ENCODE measurements at places on chromosomes 2 and 18. TPM values are rescaled to one million over a fixed set of nuclear protein-coding genes. Genes with fewer than 3 reads are reported as not detected.

- ATAC-seq: peak; percentile 56
Measured at GRCh38 chr2:105545730-105546627, 147.1 kb upstream of the FHL2 start.

- ATAC-seq: no peak
Measured at GRCh38 chr2:240869109-240869955, 708 bp downstream of the AGXT start.

- ATAC-seq: no peak
Measured at GRCh38 chr2:204159526-204159925, 223.0 kb downstream of the ICOS start.

DNA sequence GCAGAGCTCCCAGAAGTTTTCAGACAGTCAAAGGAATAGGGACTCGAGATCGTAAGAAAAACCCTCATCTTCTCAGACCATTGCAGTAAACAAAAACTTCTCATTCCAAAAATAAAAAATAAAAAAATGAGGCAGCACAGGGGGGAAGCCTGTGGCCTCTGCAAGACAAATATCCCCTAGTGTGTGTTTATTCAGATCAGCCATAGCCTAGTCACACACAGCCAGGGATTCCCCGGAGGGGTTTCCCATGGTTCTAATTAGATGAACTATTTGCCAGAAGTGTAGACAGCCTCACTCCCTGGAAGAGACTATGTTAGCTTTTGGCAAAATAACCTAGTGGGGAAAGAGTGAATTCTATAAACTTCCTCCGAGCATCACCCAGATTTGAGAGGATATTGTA, 122.9 kb upstream of the KLF7 start:
- ATAC-seq: peak; percentile 24

DNA sequence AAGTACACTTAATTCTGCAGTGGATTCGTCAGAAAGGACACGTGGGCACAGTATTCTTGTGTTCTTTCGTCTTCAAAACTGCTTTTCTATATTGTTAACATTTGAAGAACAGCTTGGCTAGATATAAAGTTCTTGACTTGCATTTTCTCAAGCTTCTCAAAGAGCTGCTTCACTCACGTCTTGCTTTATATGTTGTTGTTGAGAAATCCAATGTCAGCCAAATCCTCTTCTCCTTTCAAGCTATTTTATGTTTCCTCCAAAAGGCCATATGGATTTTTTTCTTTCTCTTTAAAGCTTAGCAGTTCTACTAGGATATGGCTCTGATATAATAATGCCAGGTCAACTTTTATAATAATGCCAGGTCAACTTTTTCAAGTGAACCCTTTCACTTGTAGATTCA, 65.5 kb upstream of the CYP1B1 start:
- no peak for ATAC-seq

GRCh38 chr2:19035238-19035637, 323.2 kb downstream of the OSR1 start:
- ATAC-seq: no peak

DNA sequence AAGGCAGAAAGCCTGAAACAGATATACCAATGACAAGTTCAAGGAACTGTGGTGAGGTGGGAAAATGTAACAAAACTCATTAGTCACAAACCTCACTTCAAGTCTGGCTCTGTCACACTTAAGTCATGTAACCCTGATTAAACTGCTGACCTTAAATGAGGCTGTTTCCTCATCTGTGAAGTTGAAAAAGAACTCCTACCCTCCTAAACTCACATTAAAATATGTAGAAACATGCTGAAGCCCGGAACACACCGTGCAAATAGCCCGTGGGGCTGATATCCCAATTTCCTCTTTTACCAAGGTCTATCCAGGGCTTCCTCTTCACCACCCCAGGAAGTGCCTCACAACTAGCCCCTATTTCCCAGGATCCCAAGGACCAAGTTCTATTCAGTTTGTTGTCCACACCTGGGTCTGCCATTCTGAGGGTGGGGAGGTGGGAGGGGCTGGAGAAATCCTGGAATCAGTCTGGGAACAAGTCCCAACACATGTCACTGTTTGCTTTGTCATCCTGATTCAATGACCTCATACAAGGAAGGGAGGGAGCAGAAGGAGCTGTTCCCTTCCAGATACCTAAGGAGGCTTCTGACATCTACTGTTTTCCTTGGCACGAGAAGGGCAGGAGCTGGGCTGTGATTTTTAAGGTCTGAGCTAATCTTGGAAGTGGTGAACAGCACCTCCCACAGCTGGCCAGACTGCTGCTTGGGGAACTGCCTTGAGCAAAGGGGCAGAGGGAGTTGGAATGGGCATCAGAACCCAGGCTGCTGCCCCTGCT, 42.3 kb downstream of the SLC4A1AP start:
- ATAC-seq: peak; percentile 87

- ATAC-seq: peak; percentile 47
Measured at GRCh38 chr2:128513961-128514283, 195.3 kb upstream of the HS6ST1 start.

The IL1R1 gene
- 19.1 TPM for total RNA-seq

The GNAL gene
- 8.8 TPM for total RNA-seq

The GPR35 gene
- 0.24 TPM for total RNA-seq

The TCF7L1 gene
- 4.5 TPM for total RNA-seq
